ENCODE measurements at places on chromosomes 16 and 17.

DNA sequence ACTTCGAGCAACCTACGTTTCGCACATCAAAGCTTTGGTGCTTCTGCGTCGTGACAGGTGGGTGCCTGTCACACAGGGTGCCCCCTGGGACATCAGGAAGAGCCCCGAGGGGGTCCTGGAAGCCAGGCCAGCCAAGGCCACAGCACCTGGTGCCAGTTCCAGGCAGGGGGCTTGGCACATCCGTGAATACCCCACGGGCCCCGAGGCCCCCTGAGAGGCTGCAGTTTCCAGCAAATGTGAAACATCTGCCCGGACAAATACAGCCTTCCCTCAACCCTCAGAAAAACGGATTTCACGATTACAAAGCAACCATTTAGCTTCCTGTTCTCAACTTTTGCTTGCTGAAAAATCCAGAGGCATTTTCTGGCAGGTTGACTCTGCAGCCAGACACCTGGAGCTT lies 109.3 kb upstream of the METRNL start:
- no peaks in the 10 kb centered on the region for H3K36me3 ChIP-seq
- H3K27me3 ChIP-seq = no peaks in the 10 kb centered on the region
- no peak overlapping the region for H3K27ac ChIP-seq
- no peaks in the 10 kb centered on the region for H3K4me1 ChIP-seq

DNA sequence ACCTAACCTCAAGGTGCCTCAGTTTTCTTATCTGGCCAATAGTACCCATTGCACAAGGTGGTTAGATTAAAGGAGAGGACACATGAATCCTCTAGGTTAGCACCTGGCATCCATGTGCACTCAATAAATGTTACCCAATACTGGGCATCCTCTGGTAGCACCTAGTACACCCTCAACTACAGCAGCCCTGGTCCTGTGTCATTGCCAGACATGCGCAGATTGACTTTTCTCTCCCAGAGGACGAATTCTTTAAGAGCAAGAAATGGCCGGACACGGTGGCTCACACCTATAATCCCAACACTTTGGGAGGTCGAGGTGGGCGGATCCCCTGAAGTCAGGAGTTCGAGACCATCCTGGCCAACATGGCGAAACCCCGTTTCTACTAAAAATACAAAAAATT lies 7.3 kb downstream of the DUSP3 start:
- peaks cover 33% of the 10 kb centered on the region for H3K36me3 ChIP-seq
- H3K4me1 ChIP-seq = peaks cover 84% of the 10 kb centered on the region
- no peak for DNase-seq
- no peaks in the 10 kb centered on the region for H3K27me3 ChIP-seq
- no peak overlapping the region for H3K27ac ChIP-seq

- no peaks in the 10 kb centered on the region for H3K4me1 ChIP-seq
- no peak overlapping the region for H3K27ac ChIP-seq
Measured at GRCh38 chr16:2990891-2991290, 10.6 kb upstream of the PKMYT1 start.

DNA sequence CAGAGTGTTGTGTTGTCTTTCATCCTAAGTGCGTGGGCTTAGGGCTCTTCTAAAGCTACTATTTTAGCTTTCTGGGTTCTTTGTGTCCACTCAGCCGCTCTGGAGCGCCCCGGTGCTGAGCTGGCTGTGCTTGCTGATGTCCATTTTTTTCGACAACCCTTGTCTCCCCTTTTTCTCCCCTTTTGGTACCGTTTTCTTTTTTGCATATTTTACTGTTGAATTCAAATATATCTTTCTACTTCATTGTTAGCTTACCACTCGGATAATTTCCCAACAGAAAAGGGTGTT lies 1.2 kb downstream of the SRRM2 start:
- H3K4me1 ChIP-seq = peaks cover 34% of the 10 kb centered on the region
- H3K36me3 ChIP-seq = peaks cover 30% of the 10 kb centered on the region
- no peak for DNase-seq
- peak overlapping the region; percentile 93 for H3K4me3 ChIP-seq

DNA sequence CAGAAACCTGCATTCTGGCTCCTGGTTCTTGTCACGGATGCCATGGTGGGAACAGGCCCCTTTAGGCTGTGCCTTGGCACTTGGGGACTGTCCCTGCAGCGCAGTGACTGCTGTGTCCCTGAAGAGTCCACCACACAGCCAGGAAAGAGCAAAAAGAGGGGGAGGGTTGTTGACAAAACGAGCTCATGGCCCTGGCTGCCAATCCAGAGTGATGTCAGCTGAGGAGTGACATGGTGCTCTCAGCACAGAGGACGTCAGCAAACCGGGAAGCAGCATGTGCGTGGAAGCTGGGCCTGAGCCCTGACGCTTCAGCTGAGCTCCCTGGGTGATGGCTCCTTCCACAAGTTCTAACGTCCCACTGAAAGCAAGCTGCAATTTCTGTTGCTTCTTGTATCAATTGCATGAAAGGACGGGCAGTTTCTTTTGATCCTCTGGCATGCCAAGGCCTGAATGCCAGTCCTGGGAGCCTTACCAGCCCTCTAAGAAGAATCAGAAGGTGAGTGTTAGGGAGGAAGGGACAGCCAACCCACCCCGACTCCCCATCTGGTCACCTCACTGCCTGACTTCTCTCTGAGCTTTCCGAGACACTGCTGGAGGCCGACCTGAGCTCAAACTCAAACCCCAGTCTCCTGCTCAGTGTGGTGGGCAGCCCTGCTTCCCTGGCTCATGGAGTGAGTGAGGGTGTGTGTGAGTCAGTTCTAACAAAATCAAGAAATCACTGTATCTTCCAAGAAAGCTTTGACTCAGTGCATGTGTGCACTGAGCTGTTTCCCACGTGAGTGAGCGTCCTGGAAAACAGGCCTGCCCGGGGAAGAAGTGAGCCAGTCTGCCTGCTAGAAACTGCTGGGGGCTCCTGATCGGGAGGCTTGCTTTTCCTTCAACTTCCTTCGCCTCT lies 14.7 kb upstream of the WNT3 start:
- no peaks in the 10 kb centered on the region for H3K36me3 ChIP-seq
- no peak overlapping the region for H3K27ac ChIP-seq
- no peaks in the 10 kb centered on the region for H3K27me3 ChIP-seq
- DNase-seq = no peak
- H3K4me3 ChIP-seq = no peak overlapping the region

DNA sequence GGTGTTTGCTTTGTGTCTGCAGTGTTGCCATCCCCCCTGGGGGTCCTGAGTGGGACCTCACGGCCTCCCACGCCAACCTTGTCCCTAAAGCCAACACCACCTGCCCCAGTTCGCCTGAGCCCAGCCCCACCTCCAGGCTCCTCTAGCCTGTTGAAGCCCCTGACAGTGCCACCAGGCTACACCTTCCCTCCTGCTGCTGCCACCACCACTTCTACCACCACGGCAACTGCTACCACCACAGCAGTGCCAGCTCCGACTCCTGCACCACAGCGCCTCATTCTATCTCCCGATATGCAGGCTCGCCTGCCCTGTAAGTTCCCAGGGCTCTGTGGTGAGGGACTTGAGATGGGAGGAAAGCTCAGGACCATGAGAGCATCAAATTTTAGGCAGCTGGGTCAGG lies 22.2 kb downstream of the SRCAP start:
- peaks cover 86% of the 10 kb centered on the region for H3K36me3 ChIP-seq
- no peak for DNase-seq
- H3K27ac ChIP-seq = peak overlapping the region; percentile 93
- H3K4me3 ChIP-seq = no peak overlapping the region
- no peaks in the 10 kb centered on the region for H3K27me3 ChIP-seq

DNA sequence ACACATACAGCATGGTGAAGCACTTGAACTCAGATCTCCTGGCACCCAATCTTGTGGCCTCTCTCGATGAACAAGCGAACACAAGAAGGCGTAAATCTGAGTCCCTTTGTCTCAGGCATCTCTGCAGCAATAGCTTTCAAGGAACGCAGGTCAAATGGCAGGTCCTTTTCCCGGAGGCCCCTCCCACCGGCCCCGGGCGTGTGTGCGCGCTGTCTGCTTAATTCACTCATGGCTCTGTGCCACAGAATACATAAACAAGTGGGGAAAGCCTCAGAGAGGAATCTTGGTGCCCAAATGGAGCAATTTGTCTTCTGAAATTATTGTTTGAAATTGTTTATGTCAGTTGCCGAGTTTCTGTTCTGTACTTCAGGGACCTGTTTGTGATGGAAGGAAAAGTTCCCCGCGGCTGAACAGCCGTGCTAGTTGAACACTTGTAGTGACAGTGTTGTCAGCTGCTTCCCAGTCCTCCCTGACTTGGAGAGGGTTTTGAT lies 14.8 kb downstream of the MYOCD start:
- H3K4me3 ChIP-seq = no peak overlapping the region
- no peaks in the 10 kb centered on the region for H3K27me3 ChIP-seq
- no peaks in the 10 kb centered on the region for H3K36me3 ChIP-seq
- H3K4me1 ChIP-seq = no peaks in the 10 kb centered on the region
- no peak overlapping the region for H3K27ac ChIP-seq

GRCh38 chr17:40803617-40804082 lies 3.9 kb upstream of the KRT28 start:
- H3K27me3 ChIP-seq = peaks cover 35% of the 10 kb centered on the region
- H3K36me3 ChIP-seq = no peaks in the 10 kb centered on the region
- H3K4me1 ChIP-seq = no peaks in the 10 kb centered on the region
- H3K4me3 ChIP-seq = no peak overlapping the region
- peak; percentile 59 for DNase-seq

All from CD14-positive monocyte (primary cell).